ENCODE measurements at places on chromosomes 16 and 17.

DNA sequence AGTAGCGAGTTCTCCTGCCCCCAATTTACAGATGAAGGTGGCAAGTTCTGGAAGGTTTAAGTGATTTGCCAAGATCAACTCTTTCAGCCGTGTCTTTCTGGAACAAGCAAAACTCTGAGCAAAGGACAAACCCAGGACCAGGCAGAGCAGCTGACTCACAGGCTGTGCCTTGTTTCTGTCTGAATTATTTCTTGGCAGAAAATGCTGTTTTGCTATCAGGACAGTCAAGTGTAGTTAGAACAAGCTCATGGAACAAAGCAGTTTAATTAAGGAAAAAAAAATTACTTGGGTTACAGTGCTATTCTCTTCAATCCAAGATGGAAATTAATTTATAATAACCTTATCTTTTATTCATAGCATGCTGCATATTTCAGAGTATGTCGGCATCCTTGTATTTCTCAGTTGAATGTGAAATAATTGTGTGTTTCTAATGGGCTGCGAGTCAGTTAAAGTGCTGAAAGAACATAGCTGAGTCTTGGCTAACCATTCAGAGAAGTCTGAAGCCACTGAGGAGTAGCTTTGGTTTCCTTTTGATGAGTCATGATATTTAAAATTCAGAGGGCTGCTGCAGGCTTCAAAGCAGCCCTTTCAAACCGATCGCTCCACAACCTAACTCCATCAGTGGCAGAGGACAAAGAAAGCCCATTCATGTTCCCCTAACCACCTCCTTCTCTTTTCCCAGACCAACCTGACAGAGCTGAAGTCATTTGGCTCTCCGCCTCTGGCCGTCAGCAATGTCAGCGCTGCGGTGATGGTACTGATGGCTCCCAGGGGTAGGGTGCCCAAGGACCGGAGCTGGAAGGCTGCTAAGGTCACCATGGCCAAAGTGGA, 143.7 kb downstream of the ZNF18 start:
- no peak for DNase-seq

- no peak for DNase-seq
These were observed 259.8 kb downstream of the C16orf95 start for GRCh38 chr16:87057211-87057881.

DNA sequence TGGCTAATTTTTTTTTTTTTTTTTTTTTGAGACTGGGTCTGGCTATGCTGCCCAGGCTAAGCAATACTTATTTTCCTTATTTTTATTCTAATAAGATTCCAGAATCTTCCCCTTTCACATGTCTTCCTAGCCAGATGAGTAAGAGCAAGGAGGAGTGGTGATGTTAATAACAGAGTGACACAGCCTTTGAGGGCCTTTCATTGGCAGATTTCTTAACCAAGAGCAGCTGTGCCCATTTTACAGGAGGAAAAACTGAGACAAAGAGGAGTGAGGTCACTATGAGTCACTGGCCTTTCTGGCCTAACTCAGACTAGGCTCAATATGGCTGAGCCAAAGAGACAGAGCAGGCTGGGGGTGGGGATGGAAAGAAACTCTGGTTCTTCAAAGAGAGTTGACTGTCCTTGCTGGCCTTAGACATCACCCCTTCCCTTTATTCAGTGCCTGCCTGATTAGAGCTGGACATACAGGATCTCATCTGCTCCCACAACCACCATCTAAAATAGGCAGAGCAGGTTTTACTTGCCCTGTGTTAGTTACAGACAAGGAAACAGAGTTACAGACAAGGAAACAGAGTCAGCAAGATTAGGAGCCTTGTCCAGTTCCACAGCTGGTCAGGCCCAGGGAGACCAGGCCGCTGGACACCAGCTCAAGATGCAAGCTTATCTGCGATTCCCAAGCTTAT, 50.0 kb upstream of the TOB1 start:
- DNase-seq, result no peak

GRCh38 chr17:58208344-58208743, 10.7 kb downstream of the MKS1 start:
- DNase-seq, result no peak

GRCh38 chr17:57662041-57662440, 83.1 kb downstream of the CCDC182 start:
- peak; percentile 75 for DNase-seq

DNA sequence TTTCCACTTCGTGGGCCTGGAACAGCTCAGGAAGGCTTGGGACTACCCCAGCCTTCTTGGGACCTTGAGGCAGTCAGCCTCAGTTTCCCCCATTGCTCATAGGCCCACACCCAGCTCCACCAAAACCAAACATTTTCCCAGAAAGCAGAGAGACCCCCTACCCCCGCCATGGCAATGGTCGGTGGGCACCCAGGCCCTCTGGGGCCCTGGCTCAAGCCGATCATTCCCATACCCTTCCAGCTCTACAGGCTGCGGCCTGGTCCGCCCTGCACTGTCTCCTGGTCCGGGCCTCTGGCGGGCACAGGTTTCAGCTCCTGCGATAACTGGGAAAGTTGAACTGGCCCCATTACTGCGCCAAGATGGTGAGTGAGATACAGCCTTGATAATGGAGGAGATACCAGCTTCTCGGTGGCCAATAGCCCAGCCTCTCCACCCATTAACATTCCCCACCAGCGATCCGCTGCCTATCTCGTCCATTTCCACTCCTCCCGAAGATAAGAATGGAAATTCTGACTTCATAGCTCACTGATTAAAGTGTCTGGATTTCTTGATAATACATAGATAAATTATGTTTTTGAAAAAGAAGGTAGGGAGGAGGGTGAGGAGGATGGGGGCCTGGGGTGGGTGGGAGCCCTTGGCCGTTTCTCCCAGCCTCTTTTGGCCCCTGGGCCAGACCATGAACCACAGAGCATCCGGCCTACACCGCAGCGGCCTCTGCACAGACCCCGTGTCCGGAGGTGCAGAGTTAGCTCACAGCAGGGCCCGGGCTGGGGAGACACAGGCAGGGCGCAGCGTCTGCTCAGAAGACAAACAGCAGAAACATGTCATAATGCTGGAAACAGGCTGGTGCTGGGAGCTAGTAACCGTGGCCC, 11.6 kb downstream of the ZFPM1 start:
- DNase-seq, result no peak

GRCh38 chr17:36212966-36213365, 2.1 kb downstream of the CCL4L2 start:
- DNase-seq, result no peak

DNA sequence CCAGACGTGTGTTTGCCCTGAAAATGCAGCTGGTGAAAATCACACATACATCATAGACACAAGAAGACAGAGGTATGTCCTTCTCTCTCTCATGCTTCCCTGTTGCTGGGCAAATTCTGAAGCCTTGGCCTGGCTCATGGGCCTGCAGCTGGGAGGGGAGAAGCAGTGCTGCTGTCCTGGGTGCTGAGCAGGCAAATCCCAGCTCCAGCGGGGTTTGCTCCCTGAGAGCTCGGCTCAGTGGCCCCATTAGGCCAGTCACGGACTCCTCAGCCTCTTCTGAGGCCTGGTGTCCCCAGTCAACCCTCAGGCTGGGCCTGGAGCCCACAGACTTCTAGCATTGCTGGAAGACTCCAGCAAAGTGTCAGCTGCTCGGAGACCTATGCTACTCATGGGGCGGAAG, 11.7 kb downstream of the RHBDL3 start:
- DNase-seq, result no peak
